ENCODE measurements at places on chromosomes 5 and 9.

- DNase-seq = no peak
Observed at GRCh38 chr5:117454716-117455212, 880.1 kb upstream of the SEMA6A start.

DNA sequence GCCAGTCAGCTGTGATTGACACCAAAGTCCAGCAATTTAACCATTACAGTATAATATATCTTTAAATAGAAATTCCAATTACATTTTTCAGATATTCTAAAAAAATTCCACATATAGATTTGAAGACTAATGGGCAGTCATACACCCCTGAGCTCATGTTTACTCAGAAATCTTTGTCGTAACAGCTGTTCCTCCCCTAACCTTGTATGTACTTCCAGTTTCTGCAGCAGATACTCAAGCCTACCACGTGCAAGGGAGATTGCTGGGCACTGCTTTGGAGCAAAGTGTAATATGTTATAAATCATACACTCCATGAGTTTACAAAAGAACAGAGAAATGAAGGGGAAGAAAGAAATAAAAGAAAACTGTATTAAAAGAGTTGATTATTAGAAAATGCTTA, 241.2 kb downstream of the TRIM32 start:
- DNase-seq = no peak

DNA sequence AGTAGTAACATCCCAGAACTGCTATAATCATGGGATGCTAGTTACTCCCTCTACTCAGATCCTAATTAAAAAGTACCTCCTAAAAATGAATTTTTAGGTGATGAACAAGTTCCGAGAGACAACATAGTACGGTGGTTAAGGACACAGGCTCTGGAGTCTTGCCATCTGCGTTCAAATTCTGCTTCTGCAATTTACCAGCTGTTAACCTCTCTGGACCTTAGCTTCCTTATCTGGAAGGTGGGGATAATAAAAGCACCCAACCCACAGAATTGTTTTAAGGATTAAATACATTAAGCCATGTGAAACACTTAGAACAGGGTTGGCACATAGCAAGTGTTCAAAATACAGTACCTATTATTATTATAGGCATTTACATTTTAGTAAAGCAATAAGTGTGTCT, 77.5 kb upstream of the XPA start:
- no peak for DNase-seq

DNA sequence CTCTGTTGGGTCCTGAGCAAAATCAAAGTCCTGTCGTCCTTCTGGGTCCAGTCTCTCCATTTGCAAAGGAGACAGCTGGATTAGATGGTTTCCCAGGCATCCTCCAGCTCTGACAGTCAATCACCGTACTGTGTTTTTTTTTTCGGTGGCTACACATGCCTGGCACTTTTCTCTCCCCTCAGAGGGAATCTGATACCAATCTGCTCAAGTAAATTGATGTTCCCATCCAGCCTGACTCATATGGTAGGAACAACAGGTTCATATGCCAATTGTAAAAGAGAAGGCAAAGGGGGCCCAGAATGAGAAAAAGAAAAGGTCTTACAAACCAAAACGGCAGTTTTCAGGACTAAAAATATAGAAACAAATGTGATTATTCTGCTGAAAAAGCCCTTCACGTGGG, 1.2 kb downstream of the FBXO10 start:
- DNase-seq = no peak

DNA sequence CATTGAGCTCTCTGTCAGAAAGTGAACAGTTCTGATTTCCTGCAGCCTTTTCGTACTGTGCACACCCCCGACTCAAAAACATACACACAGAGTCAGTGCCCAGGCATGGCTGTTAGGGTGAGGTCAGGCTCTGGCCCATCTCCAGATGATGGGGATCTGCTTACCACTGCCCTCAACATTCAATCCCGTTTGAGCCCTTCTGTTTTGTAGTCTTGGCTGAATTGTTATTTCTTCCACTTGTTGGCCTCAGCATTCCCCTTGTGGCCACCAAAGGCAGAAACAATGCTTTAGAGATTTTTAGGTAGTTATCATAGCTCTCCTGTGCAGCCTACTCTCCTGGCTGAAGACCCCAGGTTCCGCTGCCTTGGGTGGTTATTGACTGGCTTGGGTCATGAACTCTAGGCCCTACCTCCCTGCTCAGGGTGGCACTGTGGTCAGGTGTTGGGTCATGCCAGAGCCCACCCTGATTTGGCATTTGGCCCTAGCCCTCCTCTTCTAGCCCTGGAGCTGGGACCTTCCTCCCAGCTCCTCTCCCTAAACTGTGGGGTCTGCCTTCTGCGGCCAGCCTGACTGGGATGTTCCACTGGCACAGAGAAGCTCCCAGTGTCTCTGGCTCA, 7.8 kb upstream of the MYOZ3 start:
- DNase-seq = no peak

- DNase-seq = no peak
Observed at GRCh38 chr5:15807248-15807647, 307.3 kb downstream of the FBXL7 start.

- DNase-seq = no peak
Observed at GRCh38 chr9:34591248-34591916, 1.9 kb upstream of the CNTFR start.

- no peak for DNase-seq
Observed at GRCh38 chr5:137800700-137801411, 46.7 kb upstream of the HNRNPA0 start.

GRCh38 chr5:103498211-103498610, 64.4 kb downstream of the NUDT12 start:
- no peak for DNase-seq
